Esophagus squamous epithelium (tissue), 5 donors: ENCODE measurements at places on chromosomes 5 and 9.
A peak's percentile ranks its signal among the peaks of the same experiment; 100 is the strongest.

- H3K27me3 ChIP-seq: no peaks in the 10 kb centered on the region
- H3K4me1 ChIP-seq: no peaks in the 10 kb centered on the region
- DNase-seq: no peak
- no peaks in the 10 kb centered on the region for H3K36me3 ChIP-seq
These were observed 200.2 kb upstream of the SGCD start for GRCh38 chr5:156126716-156127115.

GRCh38 chr5:157143127-157143971 lies 684 bp upstream of the MED7 start:
- peak; percentile 25 for DNase-seq
- H3K4me3 ChIP-seq: peak overlapping the region; percentile 86
- no peaks in the 10 kb centered on the region for H3K36me3 ChIP-seq
- H3K27ac ChIP-seq: peak overlapping the region; percentile 89
- H3K27me3 ChIP-seq: no peaks in the 10 kb centered on the region

DNA sequence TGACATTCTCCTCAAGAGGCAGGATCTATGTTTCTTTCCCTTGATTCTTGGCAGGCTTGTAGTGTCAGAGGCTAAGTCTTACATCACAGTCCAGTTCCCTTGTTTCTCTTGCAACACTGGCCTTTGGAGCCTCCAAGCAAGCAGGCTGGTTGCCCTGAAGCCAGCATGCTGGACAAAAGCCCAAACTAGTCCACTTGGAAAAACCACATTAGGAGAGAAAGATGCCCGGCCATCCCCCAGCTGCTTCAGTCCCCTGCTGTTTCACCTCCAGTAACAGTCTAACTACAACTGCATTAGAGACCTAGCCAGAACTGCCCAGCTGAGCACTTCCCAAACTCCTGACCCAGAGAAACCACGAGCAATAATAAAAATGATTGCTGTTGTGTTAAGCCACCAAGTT lies 87.6 kb downstream of the ADAMTS6 start:
- no peaks in the 10 kb centered on the region for H3K36me3 ChIP-seq
- no peak overlapping the region for H3K27ac ChIP-seq
- no peaks in the 10 kb centered on the region for H3K27me3 ChIP-seq
- no peaks in the 10 kb centered on the region for H3K4me1 ChIP-seq

GRCh38 chr5:54742417-54742891 lies 224.9 kb downstream of the SNX18 start:
- peak overlapping the region; percentile 17 for H3K27ac ChIP-seq
- no peaks in the 10 kb centered on the region for H3K27me3 ChIP-seq
- H3K4me3 ChIP-seq: no peak overlapping the region

DNA sequence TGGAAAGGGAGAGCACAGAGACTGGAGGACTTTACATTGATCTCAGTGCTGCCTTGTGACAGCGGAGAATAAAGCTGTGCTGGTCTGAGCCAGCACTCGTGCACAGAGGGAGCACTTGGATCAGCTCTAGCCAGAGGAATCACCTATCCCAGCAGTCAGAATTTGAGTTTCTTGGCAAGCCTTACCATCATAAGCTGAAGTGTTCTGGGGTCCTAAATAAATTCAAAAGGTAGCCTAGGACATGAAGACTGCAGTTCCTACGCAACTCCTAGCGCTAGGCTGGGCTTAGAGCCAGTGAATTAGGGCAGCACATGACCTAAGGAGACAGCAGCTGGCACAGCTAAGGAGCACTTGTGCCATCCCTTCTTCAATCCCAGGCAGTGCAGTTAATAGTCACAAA lies 119.5 kb downstream of the HMHB1 start:
- H3K27ac ChIP-seq: no peak overlapping the region
- H3K4me1 ChIP-seq: peaks cover 18% of the 10 kb centered on the region
- no peak overlapping the region for H3K4me3 ChIP-seq
- H3K36me3 ChIP-seq: no peaks in the 10 kb centered on the region

GRCh38 chr5:84673785-84674184 lies 289.1 kb upstream of the EDIL3 start:
- no peaks in the 10 kb centered on the region for H3K36me3 ChIP-seq
- H3K4me3 ChIP-seq: no peak overlapping the region
- no peak for DNase-seq
- no peaks in the 10 kb centered on the region for H3K4me1 ChIP-seq
- no peak overlapping the region for H3K27ac ChIP-seq
- no peaks in the 10 kb centered on the region for H3K27me3 ChIP-seq

GRCh38 chr5:154620411-154620810 lies 134.8 kb upstream of the LARP1 start:
- no peaks in the 10 kb centered on the region for H3K4me1 ChIP-seq
- DNase-seq: no peak
- no peaks in the 10 kb centered on the region for H3K27me3 ChIP-seq
- H3K36me3 ChIP-seq: no peaks in the 10 kb centered on the region
- H3K4me3 ChIP-seq: no peak overlapping the region

GRCh38 chr5:137997726-137998213 lies 35.1 kb downstream of the FAM13B start:
- H3K27ac ChIP-seq: no peak overlapping the region
- H3K36me3 ChIP-seq: no peaks in the 10 kb centered on the region
- H3K27me3 ChIP-seq: no peaks in the 10 kb centered on the region
- H3K4me3 ChIP-seq: no peak overlapping the region
- no peak for DNase-seq

DNA sequence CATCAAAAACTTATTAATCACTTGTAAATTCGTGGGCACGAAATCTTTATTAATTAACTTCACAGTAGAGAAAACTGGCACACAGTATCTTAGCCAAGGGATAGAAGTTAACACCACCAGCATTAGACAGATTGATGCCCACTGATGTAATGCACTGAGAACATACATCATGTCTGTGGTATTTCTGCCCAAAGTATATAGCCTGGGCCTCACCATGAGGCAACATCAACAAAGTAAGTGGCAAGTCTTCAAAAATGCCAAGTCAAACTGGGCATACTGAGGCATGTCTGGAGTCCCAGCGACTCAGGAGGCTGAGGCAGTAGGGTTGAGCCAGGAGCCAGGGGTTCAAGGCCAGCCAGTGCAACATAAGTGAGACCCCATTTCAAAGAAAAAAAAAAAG lies 79.5 kb downstream of the GLIS3 start:
- no peak overlapping the region for H3K27ac ChIP-seq
- no peaks in the 10 kb centered on the region for H3K36me3 ChIP-seq

DNA sequence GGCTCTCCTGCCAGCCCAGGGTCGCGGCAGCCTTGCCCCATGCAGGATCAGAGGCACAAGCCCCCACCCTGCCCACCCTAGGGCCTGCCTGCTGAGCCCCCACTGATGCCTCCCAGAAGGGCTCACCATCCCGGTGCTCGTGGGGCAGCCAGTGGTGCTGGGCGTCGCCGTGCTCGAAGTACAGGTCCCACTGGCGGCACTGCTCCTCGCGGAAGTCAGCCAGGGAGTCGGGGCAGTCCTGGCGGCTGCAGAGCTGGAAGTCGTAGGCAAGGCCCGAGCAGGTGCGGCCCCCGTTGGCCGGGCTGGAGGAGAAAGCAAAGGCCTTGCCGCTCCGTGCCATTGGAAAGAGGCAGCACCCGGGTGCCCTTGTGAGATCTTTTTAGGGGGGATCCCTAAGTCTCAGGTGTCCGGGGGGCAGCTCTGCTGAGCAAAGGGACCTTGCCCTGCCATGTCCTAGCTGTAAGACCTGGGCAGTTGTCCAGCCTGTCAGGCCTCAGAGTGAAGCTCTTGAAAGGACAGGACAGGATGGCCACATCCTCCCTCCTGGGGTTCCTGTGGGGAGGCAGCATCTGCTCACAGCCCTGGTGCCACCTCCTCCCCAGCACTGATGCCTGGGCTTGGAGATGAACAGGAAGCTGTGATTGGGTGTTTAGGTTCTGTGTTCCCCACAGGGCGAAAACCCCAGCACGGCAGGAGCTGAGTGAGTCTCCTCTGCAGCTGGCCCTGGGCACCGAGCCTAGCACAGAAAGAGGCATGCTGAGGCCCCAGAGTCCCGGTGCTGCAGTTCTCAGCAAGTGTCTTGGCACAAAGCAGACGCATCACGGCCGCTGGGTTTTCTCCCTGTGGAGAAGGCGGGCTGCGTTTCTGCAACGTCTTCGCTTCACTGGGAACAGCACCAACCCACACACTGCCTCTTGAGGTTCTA lies 77.7 kb downstream of the ZNF354C start:
- H3K4me1 ChIP-seq: no peaks in the 10 kb centered on the region
- no peaks in the 10 kb centered on the region for H3K36me3 ChIP-seq
- peak overlapping the region; percentile 8 for H3K4me3 ChIP-seq
- H3K27me3 ChIP-seq: no peaks in the 10 kb centered on the region
- H3K27ac ChIP-seq: no peak overlapping the region

- no peaks in the 10 kb centered on the region for H3K27me3 ChIP-seq
- H3K4me1 ChIP-seq: peaks cover 13% of the 10 kb centered on the region
- H3K27ac ChIP-seq: peak within 1 kb of the TSS; percentile 61
- H3K4me3 ChIP-seq: peak within 1 kb of the TSS; percentile 37
These were observed at the start of gene PTGDS for GRCh38 chr9:136977223-136977622. TSS of gene PTGDS (plus strand) at chr9:136977504. CDS start at chr9:136977579, 75 bp downstream.

DNA sequence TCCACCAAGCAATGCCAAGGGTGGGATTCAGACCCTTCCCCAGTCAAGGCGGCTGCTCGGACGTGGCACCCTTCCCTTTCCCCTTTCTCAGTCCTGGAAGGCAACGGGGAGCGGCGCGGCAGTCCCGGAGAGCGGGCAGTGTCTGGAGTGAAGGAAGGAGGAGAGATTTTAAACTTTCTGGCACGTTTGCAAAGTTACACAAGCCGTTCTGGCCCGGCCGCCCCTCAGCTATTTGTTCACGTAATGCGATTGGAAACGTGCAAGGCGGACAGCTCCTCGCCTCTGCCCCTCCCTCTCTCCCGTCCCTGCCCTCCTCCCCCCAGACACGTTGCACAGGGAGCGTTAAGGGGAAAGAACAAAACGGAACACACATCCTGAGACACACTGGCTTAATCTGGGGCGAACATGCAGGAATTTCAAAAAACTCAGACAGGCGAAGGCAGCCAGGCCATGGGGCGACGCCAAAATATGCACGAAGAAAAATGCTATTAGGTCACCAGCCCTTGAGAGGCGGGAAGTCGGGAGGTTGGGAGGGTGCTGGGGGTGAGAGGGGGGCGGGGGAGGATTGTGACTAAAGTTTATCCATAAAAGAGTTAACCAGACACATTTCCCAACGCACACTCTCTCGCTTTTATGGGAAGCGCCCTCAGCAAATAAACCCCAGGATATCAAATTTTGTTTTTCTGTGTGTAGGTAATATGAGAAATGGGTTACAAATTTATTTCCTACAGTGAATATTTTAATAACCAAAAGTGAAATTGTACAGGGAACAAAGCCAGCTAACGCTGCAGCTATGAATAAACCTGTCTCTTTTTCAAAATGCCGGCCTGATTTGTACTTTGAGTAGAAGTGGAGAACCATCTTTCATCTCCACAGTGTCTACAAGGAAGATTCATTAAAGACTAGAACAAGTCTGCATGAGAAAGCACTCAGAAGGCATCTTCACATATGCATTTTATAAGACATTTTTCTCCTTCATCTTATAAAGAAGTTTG lies at the start of gene LOX:
Gene LOX, minus strand, starts transcription at position 144 of the 995 bp plus-strand sequence. CDS start 274 bp downstream, outside the sequence.
- peaks cover 7% of the 10 kb centered on the region for H3K36me3 ChIP-seq
- H3K27me3 ChIP-seq: no peaks in the 10 kb centered on the region
- DNase-seq: no peak
- H3K27ac ChIP-seq: peak within 1 kb of the TSS; percentile 80

GRCh38 chr9:12880406-12881015 lies 105.7 kb downstream of the LURAP1L start:
- peaks cover 30% of the 10 kb centered on the region for H3K4me1 ChIP-seq
- no peak overlapping the region for H3K27ac ChIP-seq
- no peak for DNase-seq

DNA sequence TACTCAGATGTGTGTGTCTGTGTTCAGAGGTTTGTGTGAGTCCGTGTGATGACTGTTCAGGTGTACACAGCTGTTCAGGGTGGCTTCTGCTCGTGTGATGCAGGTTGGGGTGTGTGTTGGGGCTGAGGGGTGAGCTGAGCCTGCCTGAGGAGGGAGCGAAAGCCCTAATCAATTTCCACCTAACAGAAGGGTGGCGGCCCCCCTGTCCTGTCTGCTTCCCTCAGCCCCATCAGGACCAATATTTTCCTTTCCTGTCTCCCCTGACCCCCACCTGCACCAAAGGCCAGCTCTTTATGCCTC lies 30.2 kb downstream of the LHX2 start:
- peaks cover 37% of the 10 kb centered on the region for H3K4me1 ChIP-seq
- no peak overlapping the region for H3K27ac ChIP-seq
- peaks cover 95% of the 10 kb centered on the region for H3K27me3 ChIP-seq
- no peak overlapping the region for H3K4me3 ChIP-seq
- DNase-seq: no peak

- no peak for DNase-seq
- H3K36me3 ChIP-seq: no peaks in the 10 kb centered on the region
- H3K27ac ChIP-seq: no peak overlapping the region
- H3K4me3 ChIP-seq: no peak overlapping the region
These were observed 91.6 kb upstream of the TNFAIP8 start for GRCh38 chr5:119264186-119264585.

GRCh38 chr9:111866976-111867375 lies 29.6 kb upstream of the UGCG start:
- no peak for DNase-seq
- H3K27me3 ChIP-seq: no peaks in the 10 kb centered on the region
- H3K36me3 ChIP-seq: no peaks in the 10 kb centered on the region
- H3K4me3 ChIP-seq: no peak overlapping the region
- H3K27ac ChIP-seq: no peak overlapping the region
- peaks cover 10% of the 10 kb centered on the region for H3K4me1 ChIP-seq
